ENCODE measurements at places on chromosomes 16 and 17.

DNA sequence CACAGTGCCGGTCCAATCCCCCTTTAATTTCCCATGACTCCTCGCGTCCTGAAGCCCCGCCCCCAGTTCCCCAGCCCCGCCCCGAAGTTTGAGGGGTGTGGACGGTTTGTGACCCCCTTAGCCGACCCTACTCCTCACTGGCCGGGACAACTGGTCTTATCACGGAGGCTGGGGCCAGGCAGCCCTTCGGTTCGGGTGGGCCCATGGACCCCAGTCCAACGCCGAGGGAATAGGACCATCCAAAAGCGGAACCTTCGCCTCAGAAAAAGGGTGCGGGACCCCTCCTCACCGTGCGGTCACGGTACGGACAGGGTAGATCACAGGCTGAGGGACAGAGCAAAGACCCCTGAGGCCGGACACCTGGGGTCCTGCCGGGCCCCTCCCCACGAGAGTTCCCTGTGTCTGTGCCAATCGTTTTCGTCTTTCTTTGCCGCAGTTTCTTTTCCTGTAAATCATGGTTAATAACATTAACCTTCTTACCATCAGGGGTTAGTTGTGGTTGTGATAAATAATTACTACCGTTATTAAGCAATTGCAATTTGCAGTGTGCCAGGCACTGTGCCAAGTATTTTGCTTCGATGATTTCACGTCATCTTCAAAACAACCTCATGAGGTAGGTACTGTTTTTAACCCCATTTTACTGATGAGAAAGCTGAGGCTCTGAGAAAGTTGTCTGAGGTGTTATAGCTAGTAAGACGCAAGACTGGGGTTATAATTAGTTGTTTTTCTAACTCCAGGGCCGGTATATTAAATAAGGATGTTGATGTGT, 543 bp downstream of the TMUB2 start:
- no peak for DNase-seq

DNA sequence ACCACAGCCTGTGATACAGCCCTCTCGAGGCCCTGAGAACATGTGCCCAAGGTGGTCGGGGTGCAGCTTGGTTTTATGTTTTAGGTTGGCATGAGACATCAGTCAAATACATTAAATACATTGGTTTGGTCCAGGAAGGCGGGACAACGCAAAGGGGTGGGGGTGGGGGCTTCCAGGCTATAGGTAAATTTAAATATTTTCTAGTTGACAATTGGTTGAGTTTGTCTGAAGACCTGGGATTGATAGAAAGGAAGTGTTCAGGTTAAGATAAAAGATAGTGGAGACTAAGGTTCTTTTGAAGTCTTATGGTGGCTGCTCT, 1.2 kb upstream of the ZKSCAN2 start:
- no peak for DNase-seq

DNA sequence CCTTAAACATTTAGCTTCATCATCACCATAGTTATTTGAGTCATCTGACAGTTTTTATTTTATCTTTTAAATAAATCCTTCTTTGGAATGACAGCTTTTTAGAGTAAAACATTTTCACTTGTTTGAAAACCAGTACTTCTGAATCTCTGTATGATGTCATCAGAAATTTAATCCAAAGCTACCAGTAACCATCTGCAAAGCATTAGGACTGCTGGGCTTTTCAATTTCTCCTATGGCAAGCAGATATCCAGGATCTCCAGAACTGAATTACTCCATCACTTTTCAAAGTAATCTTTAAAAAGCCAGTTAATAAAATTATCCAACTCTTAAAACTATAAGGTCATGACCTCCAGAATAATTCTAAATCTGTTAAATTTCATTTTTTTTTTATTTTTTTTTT, 51.5 kb downstream of the CHCT1 start:
- DNase-seq, result no peak

- no peak for DNase-seq
Observed at GRCh38 chr16:80846680-80847079, 42.3 kb upstream of the CDYL2 start.

DNA sequence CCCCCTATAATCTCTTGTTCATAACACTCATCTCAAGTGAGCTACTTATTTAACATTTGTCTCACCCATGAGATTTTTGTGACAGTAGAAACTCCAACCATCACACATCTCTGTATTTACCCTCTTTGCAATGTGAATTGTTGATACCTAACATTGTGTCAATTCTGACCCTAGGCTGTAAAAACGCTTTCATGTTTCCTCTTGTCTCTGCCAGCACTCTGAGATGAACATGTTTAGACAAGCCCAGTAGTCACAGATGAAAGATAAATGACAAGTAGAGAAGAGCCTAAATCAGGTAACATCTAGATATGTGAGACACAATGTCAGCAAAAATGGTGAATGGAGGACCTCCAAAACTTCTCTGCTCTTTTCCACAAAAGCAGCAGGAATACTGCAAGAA, 1254.5 kb upstream of the GOT2 start:
- DNase-seq, result no peak

GRCh38 chr16:10312784-10313724, 72.8 kb upstream of the ATF7IP2 start:
- DNase-seq, result no peak

DNA sequence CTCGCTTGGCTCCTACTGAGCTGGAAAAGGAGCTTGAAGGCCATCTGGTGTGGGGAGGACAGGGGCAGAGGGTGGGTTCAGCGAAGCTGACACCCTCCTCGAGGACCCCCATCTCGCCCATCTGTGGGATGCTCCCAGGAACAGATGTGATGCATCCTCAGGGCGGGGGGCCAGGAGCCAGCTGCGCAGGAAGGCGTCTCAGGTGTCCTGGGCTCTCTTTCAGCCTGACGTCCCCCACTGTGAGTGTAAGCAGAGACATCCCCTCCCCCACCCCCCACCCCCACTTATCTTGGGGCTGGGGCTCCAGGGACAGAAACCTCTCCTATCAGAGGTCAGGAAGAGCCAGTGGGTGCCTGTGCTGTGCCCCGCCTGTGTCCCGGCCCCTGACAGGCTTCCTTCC, 16.2 kb downstream of the KIF19 start:
- no peak for DNase-seq

GRCh38 chr16:6034511-6034910, 936.9 kb upstream of the EEF2KMT start:
- DNase-seq, result no peak

GRCh38 chr16:73390936-73391335, 343.0 kb upstream of the ZFHX3 start:
- no peak for DNase-seq

- DNase-seq, result no peak
Observed at GRCh38 chr17:10025224-10025623, 120.2 kb upstream of the RCVRN start.

- no peak for DNase-seq
Observed at GRCh38 chr16:65494609-65495008, 372.7 kb upstream of the CDH11 start.

DNA sequence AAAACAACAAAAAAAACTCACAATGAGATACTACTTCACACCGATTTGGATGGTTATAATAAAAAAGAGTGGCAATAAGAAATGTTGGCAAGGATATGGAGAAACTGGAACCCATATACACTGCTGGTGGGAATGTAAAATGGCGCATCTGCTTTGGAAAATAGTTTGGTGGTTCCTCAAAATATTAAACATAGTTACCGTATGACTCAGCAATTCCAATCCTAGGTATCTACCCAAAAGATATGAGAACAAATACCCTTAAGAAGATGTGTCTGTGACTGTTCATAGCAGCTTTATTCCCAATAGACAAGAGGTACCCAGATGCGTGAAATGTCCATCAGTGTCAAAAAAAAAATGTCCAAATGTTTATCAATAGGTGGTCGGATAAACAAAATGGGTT, 7.2 kb downstream of the CPPED1 start:
- DNase-seq, result no peak

DNA sequence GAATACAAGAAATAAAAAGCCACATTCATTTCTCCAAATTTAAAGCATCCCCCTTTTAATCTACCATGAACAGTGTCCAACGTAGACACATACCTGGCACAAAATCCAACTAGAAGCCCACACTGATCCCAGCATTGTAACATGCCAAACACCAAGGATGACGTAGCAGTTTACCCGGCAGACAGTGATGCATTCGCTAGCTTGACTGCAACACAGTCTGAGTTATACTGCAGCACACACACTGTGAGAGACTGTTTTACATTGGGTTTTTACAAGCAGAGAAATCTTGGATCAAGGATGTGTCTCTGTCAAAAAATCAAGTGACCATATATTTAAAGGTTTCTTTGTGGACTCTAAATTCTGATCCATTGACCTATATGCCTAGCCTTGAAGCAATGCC, 74.5 kb upstream of the C17orf78 start:
- DNase-seq, result no peak

DNA sequence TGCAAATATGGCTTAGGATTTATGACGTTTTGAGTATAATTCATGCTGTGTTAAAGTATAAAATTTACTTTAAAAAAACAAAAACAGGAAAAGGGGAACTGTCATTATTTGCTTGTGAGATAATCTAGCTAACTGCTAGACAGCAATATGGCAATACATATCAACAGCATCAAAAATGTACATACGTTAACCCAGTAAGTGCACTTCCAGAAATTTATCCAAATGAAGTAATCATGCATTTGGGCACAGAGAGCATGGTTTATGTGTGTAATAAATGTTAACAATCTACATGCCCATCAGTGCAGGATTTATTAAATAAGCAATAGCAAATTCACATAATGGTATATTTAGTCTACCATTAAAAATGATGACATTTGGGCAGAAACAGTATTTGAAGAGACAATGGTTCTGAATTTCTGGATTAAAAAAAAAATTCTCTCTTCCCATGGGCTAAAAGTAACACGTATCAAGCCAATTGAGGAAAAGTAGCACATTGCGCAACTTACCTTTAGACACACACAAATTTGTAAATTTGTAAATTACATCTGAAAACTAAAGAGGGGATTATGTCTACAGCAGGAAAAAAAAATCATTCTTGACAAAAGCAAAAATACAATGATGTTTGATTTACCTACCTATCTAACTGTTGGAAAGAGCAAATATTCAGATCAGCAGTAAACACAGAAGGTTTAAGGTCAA, 80.2 kb downstream of the CACNG1 start:
- no peak for DNase-seq

DNA sequence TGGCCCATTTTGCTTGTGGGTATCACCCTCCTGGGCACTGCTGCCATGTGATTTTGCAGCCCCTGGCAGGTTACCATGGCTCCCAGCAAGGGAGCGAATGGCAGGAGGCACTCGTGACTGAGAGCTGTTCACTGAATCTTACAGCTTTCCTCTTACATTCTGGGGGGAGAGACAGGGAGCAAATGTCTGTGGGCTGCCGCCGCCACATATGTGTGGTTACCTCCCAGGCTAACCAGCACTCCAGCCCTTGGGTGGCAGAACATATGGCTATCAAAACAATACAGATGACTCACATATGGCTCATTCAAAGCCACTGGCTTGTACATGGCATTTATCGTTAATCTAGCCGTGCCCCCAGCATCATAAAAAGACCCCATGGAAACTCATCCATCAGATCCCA, 19.8 kb downstream of the GTF3C1 start:
- DNase-seq, result no peak

DNA sequence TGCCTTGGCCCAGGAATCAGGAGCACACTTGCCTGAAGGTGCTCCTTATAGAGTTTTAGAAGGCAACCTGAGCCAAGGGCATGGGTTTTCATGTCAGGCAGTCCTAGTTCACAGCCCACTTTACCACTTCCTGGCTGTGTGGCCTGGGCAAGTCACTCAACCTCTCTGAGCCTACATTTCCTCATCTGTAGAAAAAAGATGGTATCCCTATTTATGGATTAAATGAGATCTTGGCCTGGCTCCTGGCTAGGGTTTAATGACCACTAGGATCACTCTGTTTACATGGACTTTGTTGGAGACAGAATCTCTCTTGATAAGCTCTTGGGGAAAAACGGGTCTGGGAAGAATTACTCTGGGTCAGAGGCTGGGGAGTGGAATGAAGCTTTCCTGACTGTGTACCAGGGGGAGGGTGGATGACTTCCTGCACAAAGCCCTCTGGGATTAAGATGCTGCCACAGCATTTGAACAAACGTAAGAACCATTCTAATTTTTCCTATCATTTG, 2.3 kb downstream of the MT2A start:
- peak; percentile 48 for DNase-seq

- DNase-seq, result no peak
Observed at GRCh38 chr16:82694239-82694874, 67.6 kb downstream of the CDH13 start.

DNA sequence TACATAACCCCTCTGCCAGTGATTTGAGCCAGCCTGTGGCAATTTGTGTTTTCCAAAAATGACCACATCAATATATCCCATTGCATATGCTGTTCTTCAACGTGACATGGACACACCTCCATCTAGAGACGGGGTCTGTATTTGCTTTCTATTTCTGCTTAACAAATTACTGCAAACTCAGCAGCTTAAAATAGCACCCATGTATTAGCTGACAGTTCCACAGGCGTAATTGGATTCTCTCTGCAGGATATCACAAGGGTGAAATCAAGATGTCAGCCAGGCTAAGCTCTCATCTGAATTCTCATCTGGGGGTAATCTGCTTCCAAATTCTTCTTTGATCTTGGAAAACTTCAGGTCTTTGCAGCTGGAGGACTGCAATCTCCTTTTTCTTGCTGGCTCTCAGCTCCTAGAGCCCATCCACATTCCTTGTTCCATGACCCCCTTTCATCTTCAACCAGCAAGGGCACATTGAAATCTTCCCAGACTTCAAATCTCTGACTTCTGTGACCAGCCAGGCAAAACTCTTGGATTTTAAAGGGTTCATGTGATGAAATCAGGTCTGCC, 8.2 kb downstream of the KRT9 start:
- DNase-seq, result no peak

DNA sequence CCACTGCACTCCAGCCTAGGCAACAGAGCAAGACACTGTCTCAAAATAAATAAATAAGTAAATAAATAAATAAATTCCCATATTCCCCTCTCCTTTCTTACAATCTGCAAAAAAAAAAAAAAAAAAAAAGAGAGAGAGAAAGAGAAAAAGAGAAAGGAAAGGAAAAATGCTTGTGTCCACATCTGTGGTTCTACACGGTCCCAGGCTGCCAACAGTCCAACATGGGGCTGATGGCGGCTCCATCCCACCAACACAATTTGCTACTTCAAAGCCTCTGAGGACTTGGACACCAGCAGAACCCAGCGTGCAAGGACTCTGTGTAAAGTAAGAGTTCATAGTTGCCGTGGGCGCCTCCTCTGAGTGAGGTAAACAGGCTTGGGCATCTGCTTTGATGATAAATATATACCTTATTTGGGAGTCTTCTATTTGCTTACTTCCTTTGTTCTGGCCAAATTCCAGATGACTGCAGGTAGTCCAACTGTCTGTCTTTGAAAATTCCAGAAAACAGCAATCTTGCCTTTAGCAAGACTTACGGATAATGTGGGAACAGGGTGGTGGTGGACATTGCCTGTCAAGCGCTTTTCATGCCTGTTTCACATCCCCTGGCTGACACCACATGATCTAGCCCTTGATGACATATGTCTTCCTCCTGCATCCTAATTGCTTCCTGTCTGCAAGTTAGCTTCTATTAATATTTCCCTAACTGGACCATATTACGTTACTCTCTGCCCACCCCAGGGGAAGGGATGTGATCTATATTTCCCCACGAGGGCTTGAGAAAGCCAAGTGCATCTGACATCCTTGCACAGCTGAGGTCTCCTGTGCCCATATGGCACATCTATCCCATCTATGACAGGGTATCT, 10.1 kb downstream of the LITAF start:
- DNase-seq, result no peak

- no peak for DNase-seq
Observed at GRCh38 chr16:88415713-88416323, 33.1 kb downstream of the ZNF469 start.

- no peak for DNase-seq
Observed at GRCh38 chr16:57146735-57147134, 39.1 kb downstream of the PSME3IP1 start.
